ENCODE measurements at places on chromosomes 13 and 19.

- no peak for DNase-seq
Measured at GRCh38 chr19:45475537-45476291, 7.9 kb downstream of the FOSB start.

- no peak for DNase-seq
Measured at GRCh38 chr19:50272263-50272897, 56.8 kb downstream of the KCNC3 start.

GRCh38 chr19:8371011-8371804 is 7.3 kb downstream of the ANGPTL4 start:
- no peak for DNase-seq

DNA sequence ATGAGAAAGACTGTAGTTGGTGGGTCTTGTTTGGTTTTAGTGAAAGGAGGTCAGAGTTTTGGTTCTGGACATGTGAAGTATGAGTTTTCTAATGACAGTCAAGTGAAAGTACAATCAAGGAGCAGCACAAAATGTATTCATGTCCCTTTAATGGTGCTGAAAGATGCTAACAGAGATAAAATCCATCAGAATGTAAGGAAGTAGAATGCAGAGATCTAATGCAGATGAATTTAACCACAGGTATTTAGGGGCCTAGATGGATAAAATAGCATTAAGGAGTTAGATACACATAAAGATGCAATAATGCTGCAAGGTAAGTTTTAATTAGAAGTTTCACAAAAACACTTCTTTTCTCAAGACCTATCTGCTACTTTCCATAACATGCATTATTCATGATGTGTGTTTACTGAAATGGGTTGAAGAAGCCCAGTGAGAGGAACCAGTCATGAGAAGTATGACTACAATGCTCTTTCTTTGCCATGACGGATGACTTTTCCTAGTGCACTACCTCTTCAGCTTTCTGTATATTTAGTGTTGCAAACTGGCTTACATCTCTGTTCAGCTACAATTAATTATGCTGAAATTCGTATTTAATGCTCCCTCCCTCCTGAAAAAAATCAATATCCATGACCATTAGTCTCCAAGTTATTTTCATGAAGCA is 222.9 kb upstream of the HTR2A start:
- no peak for DNase-seq

DNA sequence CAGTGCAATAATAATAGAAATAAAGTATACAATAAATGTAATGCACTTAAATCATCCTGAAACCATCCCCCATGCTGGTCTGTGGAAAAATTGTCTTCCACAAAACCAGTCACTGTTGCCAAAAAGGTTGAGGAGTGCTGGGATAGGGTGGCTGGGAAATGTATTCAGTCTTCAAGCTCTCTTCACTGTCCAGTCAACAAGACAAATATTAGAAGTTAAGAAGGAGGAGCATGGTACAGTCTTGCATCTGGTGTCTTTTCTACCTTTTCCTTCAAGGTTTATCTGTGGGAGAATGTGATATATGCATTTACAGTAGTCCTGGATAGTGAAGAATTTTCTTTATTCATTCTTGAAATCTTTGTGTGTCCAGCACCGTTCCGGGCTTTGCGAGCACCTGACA is 203.4 kb downstream of the GPC5 start:
- DNase-seq: no peak

DNA sequence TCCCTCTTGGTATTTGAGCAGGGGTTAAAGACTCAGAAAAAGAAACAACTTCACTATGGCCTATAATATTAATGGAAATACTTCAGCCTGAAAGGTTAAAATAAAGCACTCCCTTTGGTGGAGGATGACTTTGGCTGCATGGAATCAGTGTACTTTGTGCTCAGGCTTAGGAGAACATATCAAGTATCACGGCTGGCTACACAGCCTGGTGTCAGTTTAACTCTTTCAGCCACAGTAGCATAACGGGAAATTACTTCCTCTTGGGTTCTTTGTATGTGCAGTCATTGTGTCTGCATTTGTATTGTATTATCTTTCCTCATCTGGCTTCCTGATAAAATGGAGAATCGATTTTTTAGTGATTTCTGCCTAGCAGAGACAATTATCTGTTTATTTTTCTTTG is 239.0 kb downstream of the GGACT start:
- peak; percentile 46 for DNase-seq

GRCh38 chr13:29911781-29912418 is 61.5 kb upstream of the UBL3 start:
- DNase-seq: no peak

DNA sequence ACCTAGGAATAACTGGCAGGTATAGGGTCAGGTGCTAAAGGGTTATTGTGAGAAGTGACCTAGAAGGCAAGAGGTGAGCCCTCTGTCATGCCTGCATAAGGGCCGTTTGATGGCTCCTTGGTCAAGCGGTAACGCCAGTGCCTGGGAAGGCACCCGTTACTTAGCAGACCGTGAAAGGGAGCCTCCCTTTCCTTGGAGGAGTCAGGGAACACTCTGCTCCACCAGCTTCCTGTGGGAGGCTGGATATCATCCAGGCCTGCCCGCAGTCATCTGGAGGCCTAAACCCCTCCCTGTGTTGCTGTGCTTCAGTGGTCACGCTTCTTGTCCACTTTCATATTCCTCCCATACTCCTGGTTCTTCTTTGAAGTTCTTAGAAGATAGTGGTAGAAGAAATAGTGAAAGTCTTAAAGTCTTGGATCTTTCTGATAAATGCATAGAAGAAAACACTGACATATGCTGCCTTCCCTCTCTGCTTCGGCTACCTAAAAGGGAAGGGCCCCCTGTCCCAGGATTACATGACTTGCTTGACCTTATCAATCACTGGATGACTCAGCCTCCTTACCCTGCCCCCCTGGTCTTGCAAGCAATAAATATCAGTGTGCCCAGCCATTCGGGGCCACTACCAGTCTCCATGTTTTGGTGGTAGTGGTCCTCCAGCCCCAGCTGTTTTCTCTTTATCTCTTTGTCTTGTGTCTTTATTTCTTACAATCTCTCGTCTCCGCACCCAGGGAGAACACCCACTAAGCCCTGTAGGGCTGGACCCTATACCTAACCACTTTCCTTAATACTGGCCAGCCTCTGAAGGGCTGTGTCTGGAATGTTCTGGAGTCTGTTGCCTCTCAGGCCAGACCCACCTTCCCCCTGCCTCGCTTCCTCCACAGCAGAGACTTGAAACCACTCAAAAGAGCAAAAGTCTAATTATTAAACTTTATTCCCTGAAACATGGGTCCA is 16.1 kb upstream of the ABCC4 start:
- DNase-seq: no peak

- DNase-seq: no peak
Measured at GRCh38 chr13:95505265-95505664, 47.3 kb upstream of the CLDN10 start.

GRCh38 chr13:94317063-94317491 is 162.4 kb downstream of the DCT start:
- no peak for DNase-seq

DNA sequence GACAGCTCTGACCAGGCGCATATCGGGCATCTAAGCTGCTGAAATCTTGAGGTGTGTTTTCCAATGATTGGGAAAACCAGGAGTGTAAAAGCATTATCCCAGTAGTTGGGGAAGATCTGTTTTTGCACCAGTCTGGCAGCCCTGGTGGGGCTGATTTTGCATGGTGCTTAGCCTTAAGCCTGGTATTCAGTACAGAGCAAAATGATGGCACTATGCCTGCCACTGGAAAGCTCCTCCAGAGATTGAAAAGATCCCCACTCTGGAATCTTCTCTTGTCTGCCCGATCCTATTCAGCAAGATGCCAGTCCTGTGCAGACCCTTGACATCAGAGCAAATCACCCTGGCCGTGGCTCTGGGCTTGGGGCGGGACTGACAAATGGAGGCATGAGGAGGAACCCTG is 44.7 kb upstream of the SIAH3 start:
- no peak for DNase-seq

DNA sequence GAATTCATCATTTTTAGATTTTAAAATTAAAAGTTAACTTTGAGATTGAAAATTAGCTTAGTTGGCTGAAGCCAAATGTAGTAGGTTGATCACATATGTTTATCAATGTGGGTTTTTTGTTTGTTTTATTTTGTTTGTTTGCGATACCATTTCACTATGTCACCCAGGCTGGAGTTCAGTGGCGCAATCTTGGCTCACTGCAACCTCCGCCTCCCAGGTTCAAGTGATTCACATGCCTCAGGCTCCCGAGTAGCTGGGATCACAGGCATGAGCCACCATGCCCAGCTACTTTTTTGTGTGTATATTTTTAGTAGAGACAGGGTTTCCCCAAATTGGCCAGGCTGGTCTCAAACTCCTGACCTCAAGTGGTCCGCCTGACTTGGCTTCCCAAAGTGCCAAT is 665.7 kb upstream of the SLC10A2 start:
- no peak for DNase-seq

GRCh38 chr13:72650051-72650700 is 77.3 kb downstream of the MZT1 start:
- no peak for DNase-seq

DNA sequence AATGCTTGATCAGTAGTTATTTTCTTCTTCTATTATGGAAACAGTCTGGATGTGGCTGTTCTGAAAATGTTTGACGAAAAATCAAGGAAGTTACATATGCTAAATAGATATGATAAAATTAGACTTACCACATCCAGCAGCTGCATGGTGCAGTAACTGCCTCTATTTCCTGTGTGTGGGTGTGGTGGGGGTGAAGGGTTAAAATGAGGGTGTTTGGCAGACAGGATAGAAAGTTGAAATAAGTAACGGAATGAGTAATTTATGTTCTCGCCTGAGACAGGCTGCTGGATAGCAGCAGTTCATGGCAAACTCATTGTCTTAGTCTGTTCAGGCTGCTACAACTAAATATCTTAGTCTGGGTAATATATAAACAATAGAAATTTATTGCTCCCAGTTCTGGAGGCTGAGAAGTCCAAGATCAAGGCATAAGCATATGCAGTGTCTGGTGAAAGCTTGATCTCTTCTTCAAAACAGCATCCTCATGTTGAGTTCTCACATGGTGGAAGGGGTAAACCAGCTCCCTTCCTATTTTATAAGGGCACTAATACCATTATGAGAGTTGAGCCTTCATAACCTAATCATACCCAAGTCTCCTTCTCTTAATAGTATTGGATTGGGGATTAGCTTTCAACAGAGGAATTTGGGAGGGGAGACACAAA is 1248.9 kb downstream of the SLITRK5 start:
- no peak for DNase-seq

GRCh38 chr19:33818411-33818810 is 21.7 kb downstream of the KCTD15 start:
- DNase-seq: no peak

- no peak for DNase-seq
Measured at GRCh38 chr19:34851277-34851804, 75.4 kb upstream of the ZNF30 start.

DNA sequence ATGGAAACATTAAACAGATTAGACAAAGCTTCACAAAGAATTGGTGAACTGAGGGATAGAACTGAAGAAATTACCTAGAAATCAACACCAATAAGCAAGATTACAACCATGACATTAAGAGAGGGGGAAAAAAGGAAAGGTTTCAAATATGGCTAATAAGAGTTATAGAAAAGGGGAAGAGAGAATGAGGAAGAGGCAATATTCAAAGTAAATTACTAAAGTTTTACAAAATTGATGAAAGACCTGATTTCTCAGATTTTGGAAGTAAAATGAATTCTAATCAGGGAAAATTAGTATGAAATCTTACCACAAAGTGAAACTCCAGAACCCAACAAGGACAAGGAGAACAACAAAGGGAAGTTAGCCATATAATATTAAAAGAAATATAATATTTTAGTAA is 187.4 kb downstream of the NBEA start:
- no peak for DNase-seq

Data from NCI-H2171 (cell line).